Amniotic stem cell (primary cell): ENCODE measurements at places on chromosomes 7 and 10.

DNA sequence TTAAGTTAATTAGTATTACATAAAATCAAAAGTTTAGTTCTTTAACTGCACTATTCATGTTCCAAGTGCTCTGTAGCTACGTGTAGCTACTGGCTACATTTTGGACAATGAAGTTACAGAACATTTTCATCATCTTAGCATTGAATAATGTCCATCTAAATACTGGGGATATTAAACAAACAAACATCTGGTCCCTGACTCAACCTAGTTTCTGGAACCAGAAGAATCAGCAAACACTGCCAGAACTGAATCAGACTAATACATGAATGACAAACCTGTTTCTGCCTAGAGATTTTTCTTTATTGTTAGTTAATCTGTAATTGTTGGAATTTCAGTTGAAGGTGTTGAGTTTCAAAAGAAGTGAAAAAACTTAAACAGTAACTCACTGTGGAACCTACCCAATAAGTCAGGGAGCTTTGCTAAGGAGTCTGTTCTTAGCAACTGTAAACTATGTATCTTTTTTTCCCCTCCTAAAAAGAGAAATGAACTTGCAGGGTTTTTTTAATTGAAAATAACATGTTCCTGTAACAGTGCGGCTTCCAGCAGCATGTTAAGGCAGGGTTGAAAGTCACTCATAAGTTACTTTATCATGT, 58.3 kb downstream of the CDK13 start:
- peak; percentile 15 for DNase-seq

DNA sequence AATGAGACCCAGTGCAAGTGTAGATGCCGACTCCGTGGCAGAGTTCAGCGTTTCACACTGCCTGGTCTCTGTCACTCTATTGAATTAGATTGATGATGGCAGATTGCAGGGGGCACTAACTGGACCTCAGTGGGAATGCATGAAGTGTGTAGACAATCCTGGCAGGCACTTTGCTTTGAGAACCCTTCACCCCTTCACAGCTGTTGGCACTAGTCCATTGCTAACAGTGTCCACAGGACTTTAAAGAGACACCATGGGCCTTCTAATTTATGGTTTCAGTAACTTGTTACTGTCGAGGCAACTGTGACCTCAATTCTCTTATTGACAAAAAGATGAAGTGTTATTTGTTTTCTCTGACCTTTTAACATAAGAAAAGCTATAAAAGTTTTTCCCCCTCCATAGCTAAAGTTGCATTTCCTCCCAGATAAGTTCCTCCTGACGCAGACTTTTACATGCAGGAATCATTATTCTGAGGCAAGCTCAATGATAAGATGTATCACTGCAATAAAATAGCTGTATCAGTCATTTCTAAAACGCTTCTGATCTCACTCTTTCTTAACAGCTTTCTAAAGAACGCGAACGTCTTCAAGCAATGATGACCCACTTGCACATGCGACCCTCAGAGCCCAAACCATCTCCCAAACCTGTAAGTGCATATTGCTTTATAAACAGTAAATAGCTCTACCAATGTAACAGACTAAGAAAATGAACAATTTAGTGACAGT, 238.9 kb downstream of the FOXP2 start:
- DNase-seq, result no peak

- DNase-seq, result no peak
Observed at GRCh38 chr10:35398355-35398754, 62.0 kb downstream of the CCNY start.

GRCh38 chr10:110871298-110872084, at the start of gene PDCD4:
Gene PDCD4 (plus strand): TSS chr10:110871928. CDS start chr10:110876028, 4,100 bp downstream.
- DNase-seq, result peak; percentile 95

GRCh38 chr10:13329565-13329964, 18.5 kb downstream of the SEPHS1 start:
- DNase-seq, result no peak

- peak; percentile 31 for DNase-seq
Observed at GRCh38 chr10:103870516-103870915, 15.1 kb upstream of the SH3PXD2A start.

- no peak for DNase-seq
Observed at GRCh38 chr10:65910209-65910608, 1015.6 kb upstream of the LRRTM3 start.

DNA sequence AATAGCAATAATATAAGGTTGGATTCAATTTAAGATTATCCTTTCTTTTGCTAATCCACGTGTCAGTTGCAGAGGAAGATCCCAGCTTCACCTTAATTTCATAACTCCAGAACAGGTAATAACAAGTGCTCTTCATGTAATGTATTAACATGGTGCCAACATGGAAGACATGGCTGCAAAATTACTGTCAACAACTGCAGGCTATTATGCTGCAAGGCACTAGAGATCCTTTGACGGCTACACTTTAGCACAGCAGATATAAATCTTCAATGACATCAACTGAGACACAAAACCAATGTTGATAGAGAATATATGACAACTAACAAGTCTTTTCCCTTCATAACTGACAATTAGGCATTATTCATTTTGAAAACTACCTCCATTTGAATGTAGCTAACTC, 96.1 kb downstream of the RNF133 start:
- no peak for DNase-seq

- no peak for DNase-seq
Observed at GRCh38 chr10:113443141-113443925, 109.5 kb upstream of the HABP2 start.

- DNase-seq, result no peak
Observed at GRCh38 chr7:78479348-78479747, 680.8 kb downstream of the PHTF2 start.

- DNase-seq, result peak; percentile 81
Observed at GRCh38 chr7:113774182-113774807, 144.5 kb downstream of the PPP1R3A start.

DNA sequence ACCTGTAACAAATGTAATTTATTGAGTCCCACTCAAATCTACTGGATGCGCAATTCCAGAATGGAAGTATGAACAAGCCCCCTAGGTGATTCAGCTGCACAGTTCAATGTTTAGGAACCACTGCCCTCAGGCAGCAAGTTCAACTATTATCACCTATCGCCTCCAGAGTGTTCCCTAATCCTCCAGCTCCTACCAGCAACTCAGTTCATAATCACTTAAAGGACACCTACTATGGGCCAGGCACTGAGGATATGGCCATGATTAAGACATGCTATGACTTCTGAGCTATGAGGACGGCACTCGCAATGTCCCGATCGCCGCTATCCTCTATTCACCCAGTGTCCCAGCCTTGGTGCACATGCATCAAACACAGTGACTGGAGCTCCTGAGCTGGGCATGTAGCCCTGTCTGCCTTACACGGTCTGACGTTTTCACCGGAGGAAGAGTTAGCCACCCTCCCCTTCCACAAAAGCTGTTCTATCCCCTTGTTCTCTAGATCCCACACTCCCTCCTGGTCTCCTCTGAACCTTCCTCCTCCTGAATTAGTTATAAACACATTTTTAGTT, 22.3 kb downstream of the RHEB start:
- DNase-seq, result no peak

DNA sequence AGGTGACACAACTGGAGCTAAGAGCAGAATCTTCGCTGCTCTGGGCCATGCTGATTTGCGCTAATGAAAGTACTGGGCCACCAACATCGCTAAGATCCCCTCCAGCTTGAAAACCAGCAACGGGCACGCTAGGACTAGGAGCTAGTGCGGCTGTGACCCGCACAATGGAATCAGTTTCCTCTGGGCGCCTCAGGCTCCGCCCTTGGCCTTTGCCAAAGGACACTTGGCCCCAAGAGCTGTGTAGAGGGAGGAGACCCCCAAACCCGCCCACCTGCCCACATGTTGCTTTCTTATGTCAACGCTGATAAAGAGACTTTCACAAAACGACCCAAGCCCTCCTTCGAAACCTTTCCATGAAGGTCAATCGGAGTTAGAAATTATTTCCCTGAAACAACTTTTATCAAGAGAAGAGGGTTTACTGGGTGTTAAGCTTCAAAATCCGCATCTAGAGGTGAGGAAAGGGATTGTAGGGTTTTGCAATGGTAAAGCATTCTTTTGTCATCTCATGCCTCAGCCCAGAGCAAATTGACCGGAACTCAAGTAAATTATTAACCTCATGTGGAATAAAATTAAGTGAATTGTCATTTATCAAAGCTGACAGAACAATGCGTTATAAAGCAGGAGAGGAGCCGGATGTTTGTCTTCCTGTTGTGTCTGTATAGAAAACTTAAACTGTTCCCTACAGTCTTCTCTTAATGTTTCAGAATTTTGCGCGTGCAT, 9.4 kb downstream of the ABCB5 start:
- DNase-seq, result no peak

GRCh38 chr10:34339816-34340553, 475.1 kb downstream of the PARD3 start:
- no peak for DNase-seq

DNA sequence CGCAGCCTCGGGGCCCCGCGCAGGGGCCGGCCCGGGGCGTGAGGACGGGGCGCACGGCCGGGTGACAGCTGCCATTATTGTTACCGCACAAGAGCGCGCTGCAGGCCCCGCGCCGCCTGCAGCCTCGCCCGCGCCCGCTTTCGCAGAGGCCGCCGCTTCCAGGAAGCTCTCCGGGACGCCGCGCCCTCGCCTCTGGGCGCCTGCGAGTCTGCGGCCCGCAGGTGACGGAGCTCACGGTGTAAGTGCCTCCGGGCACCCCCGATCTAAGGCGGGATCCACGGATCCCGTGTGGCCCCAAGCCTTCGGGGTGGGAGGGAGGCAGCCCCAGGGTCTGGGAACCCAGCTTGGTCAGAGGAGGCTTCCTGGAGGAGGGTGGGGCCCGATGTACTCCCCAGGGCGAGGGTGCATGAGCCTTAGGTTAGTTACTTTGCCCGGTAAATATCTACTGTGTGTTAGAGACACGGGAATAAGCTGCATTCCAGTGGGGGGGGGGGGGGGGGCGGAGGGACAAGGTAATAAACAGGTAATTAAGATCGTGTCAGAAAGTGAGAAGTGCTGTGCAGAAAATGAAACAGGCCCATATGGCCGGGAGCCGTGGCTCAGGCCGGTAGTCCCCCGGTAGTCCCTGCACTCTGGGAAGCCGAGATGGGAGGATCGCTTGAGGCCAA, 638 bp downstream of the IQCE start:
- DNase-seq, result no peak

GRCh38 chr10:67602268-67602950, 93.6 kb downstream of the CTNNA3 start:
- peak; percentile 78 for DNase-seq

- no peak for DNase-seq
Observed at GRCh38 chr10:120327675-120328074, 129.4 kb upstream of the PLPP4 start.

GRCh38 chr7:100603726-100604027, 1.5 kb downstream of the PCOLCE start:
- DNase-seq, result no peak

GRCh38 chr7:130384371-130384801, 4.1 kb downstream of the CPA1 start:
- no peak for DNase-seq

DNA sequence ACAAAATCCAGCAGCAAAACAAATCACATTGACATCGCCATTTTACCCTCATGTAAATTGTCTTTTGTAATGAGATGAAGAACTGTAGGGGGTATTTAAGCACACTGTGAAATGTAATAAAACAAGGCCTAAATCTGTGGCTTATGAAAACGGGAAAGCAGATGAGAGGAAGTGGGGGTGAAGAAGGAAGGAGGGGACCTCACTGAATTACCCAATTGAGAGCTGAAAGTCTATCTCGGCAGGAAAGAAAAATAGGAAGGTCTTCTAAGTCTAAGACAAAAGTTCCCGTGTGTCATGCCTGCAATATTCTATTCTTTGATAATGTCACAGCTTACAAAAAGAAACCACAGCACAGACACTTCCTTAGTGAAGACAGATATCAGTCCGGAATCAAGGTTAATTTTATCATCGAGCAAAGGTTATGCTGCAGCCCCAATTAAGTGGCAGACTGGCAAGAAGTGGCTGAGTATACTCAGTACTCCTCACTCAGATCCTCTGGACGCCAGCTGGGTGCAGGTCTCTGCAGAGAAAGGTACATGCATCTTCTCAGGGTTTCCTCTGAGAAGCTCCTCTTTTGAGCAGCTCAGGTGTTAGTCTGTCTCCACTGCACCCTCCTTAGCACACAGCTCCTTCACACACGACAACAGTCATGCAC, 239.7 kb downstream of the FANK1 start:
- no peak for DNase-seq

DNA sequence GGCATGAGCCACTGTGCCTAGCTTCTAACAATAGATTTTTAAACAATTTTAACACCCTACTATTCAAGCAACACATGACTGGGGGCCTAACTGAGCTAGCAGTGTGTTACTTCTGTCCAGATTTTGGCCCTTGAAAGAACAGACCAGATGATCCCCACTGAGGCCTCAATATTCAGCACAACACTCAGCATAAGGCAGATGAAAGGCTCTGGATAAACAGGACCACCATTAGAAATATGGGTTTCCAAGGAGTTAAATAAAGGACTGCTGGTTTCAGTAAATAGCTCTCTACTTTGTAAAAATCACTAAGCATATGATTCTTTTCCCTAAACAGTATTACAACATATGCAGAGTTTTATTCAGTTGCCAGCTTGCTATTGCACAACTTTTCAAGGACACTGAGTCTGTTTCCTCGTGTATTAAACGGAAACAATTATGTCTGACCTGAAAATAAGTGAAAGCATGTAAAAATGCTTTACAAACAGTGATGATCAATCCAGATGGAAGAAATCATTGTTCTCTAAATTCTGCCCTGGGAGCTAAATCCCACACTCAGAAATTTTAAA, 23.8 kb upstream of the FZD1 start:
- no peak for DNase-seq

GRCh38 chr10:100600218-100600617, 64.5 kb downstream of the HIF1AN start:
- DNase-seq, result no peak

DNA sequence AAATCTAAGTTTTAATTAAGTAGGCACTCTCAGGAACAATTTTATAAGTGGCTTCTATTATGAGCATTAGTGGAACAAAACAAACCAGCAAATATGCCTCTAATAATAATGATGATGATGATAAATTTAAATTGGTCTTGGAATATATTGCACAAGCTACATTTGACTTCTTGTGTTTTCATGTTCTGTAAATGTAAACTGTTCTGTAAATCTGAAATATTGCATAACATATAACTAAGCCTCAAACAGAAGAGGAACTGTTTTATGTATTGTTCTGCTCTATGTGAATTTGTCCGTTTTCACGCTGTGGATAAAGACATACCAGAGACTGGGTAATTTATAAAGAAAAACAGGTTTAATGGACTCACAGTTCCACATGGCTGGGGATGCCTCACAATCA, 625.2 kb upstream of the CELF2 start:
- DNase-seq, result no peak

DNA sequence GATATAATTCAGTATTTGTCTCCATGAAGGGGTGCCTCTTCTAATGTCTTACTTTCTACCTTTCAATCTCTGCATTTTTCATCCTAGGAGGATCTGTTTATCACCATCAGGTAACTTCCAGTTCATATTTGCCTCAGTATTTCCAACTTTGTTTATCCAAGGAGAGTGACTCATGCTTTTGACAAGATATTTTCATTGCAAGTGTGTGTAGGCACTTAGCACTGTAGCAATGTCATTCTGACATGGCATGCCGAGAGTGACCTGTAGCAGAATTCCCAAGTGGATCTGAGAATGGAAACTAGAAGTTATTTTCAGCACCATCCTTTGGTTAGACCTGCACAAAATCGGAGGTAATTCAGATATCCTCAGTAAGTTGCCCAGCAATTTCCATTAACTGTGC, 129.9 kb downstream of the INHBA start:
- DNase-seq, result peak; percentile 18
